ENCODE measurements at places on chromosomes 6 and 20. TPM values are rescaled to one million over a fixed set of nuclear protein-coding genes. Genes with fewer than 3 reads are reported as not detected.
A peak's percentile ranks its signal among the peaks of the same experiment; 100 is the strongest.

LRRC1 gene
- 2.5 TPM for total RNA-seq

SUMO4 gene
- 5.1 TPM for total RNA-seq

EYA2 gene
- not detected for total RNA-seq

MYLK2 gene
- not detected for total RNA-seq

CD109 gene
- total RNA-seq, result 0.41 TPM

PMEPA1 gene
- 14.3 TPM for total RNA-seq

GGTLC1 gene
- total RNA-seq, result not detected

MED23 gene
- total RNA-seq, result 53.0 TPM

F13A1 gene
- total RNA-seq, result 1.3 TPM

DNA sequence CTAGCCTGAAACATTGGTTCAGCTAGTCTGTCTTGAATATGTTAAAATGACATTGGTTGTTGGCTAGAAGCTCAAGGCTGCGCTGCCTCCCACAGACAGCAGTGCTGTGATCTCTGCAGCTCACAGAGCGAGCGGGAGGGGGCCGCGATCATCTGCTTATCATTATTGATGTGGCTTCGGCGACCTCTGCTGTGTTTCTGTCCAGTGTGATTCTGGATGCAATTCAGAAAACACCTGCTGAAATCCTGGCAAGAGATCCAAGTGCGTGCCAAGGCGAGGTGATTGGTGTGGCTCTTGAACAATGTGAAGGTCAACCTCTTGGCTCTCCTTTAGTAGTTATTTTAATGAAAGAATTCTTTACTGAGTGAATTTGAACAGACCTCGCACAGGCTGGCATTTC, 142.3 kb upstream of the SASH1 start:
- no peak for DNase-seq

DNA sequence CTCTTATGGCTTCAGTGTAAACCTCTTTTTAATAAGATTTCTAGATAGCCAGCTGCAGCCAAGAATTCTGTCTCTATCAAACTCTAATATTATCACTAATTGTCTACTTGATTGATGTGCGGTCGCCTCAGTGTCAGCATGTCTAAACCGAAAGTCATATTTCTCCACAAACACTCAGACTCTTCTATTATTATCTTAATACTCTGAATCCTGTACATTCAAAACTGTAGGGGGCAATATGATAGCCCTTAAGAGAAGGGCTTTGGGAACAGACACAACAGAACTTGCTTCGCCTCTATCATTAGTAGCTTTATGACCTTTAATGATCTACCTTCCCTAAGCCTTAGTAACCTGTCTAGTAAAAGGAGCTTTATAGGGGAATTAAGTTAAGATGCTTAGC, 379.7 kb upstream of the PTCHD4 start:
- no peak for DNase-seq

DNA sequence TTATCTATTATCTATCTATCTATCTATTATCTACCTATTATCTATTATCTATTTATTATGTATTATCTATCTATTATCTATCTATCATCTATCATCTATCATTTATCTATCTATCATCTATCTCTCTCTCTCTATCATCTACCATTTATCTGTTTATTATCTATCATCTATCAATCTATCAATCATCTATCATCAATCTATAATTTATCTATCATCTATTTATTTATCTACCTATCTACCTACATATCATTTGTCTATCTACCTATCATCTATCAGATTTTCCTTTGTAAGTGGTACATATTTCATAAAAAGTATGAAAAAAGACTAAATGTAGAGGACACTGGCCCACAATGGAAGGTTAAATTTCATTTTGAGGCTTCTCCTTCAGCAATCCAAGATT, 212.1 kb upstream of the EXOC2 start:
- no peak for DNase-seq

- no peak for DNase-seq
These were observed 104.5 kb downstream of the ADAT2 start for GRCh38 chr6:143346004-143346403.

GRCh38 chr6:128235556-128235955, 284.8 kb downstream of the PTPRK start:
- no peak for DNase-seq

DNA sequence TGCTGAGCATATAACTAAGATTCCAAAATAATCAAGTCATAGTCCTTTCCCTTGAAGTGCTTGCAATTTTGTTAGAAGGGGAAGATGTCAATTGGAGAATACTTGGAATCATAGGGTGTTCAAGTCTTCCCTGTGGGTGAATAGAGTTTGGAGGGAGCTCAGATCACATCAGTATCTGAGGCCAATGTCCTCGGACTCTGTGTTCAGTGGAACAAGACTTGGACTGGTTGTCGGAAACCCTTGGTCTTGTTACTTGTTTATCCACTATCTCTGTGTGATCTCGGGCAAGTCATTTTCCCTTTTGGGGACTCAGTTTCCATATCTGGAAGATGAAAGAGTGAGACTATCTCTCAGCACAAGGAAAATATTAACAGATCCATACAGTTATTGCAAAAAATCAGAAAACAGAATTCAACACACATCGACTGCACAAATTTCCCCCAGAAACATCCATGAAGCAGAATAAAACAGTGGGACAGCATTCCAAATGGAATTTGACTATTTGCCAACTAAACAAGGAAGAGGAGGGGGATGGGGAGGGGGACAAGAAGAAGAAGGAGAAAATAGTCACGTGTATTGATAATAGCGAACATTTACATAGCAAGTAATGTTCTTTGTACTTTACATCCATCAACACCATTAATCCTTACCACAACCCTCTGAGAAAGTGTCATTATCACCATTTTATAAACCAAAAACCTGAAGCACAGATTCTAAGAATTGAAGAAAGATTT, 3.9 kb upstream of the EDEM2 start:
- DNase-seq, result no peak

DNA sequence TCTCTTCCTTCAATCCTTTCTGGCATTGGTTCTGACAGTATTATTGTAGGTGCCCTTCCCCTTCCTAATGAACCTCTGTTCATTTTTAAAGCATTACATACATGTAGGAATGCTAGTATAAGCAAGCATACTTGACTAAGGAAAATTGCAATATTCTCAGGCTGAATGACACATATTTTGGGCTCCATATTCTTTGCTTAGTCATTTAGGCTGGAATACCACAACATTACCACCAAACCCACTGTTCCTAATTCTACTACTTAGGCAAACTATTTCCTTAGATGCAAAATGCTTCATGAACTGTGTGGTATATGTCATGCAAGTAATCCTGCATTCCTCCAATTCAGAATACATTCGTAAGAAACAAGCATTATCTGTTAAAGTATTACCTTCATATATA, 113.9 kb downstream of the PRDM1 start:
- DNase-seq, result no peak

- DNase-seq, result no peak
These were observed 24.4 kb downstream of the MARCKS start for GRCh38 chr6:113881478-113881980.

DNA sequence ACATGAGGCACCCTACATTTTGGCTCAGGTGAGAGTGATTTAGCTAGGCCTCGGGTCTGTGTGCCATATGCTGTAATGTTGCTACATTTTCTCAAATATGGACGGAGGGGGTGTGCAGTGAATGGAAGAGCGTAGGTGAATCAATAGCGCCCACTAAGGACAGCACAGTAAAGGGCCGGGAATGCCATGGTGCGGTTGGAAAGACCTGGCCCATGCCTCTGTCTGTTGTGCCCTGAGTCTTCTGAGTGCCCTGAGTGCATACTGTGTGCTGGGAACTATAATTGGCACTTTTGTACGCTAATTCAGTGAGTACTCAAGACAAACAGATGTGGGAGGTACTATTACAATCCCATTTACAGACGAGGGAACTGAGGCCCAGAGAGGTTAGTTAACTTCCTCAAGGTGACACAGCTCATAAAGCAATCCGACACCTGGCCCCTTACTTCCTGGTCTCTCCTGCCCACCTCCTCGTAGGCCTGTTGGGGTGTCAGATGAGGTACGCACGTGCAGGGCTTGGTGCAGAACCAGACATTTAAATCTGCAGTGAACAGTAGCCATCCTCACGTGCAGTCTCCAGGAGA, 17.3 kb downstream of the SLC22A1 start:
- DNase-seq, result no peak

DNA sequence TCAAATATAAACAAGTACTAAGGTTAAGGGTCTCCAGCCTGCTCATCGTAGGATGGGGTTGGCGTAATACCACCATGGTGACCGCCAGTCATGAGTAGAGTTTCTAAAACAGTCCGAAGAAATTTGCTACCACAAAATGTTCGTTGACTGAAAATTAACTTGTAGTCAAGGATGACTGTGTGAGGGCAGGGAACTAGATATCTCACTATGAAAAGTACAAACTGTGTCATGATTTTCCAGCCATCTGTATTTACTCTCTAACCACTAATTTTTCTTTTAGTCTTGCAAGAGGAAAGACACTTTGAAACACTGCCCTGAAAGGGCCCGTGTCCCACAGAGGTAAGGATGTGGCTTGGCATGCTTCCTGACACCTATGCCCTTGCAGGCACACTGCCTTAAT, 99.7 kb downstream of the IRF4 start:
- DNase-seq, result peak; percentile 42

- no peak for DNase-seq
These were observed 2.5 kb upstream of the TMEM217 start for GRCh38 chr6:37260444-37260843.

DNA sequence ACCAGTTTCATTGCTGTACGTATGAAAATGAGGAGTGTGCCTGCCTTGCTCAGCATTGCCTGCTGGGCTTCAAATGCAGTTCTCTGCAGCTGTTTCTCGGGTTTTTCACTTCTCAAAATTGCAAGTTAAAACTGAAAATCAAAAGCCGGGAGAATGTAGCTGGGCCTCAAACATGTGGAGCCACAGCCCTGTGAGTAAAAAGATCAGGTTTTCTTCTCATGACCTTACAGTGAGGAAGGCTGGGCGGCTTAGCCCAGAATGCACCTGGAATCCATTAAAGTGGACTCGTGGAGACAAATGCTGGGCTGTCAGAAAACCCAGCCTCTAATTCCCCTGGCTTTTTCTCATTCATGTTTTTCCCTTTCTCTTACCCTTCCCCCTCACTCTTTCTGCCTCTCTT, 34.4 kb downstream of the DSE start:
- DNase-seq, result no peak

DNA sequence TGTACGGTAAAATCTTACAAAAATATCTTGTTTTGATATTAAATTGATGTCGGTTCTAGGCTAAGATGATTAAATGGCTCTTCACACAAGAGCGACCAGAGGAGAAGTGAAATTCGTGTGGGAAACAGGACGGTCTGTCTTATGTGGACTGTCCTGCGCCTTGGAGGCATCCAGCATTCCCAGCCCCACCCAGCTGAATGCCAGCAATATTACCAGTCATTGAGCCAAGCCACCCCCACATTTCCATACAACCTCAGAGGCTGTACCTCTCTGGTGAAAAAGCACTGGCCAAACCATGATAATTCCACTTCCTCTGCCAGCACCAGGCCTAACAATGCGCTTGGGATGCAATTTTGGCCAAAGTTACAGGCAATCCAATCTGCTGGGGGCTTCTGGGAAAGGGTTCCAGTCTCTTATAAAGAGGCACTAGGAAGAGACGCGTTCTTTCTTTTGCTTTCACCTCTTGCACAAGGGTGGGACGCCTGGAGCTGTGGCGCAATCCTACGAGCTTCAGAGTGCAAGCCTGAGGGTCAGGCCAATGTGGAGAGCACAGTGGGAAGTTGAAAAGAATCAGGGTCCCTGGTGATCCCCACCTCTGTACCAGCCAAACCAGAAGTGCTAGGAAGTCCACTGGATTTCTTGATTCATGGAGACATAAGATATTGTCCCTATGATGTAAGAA, 213.1 kb downstream of the PREX1 start:
- DNase-seq, result no peak

DNA sequence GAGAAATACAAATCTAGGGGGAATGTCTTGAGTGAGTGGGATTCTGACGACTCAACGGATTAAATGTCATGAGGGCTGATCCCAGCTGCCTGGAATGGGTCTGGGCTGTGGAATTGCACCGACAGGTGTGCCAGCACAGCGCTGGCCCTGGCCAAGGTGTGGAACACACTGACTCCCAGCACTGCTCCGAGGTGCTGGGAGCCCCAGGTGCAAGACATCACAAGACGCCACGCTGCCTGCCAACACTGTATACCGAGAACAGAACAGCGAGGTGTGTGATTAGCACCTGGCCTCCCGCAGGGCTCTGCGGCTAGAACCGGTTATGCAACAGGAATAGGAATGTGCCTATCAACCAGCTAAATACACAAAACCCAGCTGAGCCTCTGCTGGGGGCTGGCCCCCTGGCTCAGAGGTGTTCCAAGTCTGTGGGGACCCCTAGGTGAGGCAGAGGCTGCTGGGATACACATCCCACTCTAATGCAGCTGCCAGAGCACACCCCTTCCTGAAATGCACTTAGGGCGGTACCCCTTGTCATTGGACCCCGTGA, 24.8 kb upstream of the APMAP start:
- DNase-seq, result no peak

DNA sequence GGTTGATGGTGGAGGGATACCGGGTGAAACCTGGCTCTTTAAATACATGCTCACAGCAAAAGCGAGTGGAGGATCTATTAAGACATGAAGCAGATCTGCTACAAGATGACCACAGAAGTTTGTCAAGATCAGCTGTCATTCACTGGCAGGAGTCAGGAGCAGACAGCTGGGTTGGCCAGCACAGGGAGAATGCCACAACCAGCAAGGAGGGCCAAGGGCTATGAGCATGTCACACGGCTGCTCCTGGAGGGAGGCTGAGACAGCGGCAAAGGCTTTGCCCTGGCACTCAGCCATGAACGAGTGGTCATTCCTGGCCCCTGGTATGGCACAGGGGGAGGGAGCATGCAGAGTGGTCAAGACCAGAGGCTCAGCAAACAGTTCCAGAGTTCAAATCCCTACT, 77.6 kb downstream of the POPDC3 start:
- DNase-seq, result no peak

- DNase-seq, result no peak
These were observed 121.2 kb upstream of the LAMP5 start for GRCh38 chr20:9392892-9393857.

- DNase-seq, result no peak
These were observed 223.7 kb downstream of the TAF4 start for GRCh38 chr20:61841966-61842365.

DNA sequence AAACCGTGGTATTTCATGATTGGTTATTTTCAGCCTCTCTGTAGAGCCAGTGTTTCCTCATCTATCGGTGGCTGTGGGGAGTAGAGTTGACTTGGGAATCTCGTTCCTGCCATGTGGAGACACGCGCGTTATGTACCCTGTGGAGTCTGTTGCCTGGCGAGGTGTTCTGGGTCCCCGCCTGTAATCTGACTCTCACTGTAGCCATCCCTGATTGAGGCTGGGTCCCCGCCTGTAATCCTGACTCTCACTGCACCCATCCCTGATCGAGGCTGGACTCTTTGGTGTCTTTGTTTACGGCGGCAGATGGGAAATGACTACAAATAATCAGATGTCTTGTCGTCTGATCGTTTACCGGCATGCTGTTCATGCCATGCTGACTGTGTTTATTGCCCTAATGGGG, 153.9 kb downstream of the DTNBP1 start:
- no peak for DNase-seq

- no peak for DNase-seq
These were observed 86.3 kb upstream of the PROKR2 start for GRCh38 chr20:5402903-5403531.

All from naive thymus-derived CD8-positive, alpha-beta T cell (primary cell).